Dermis lymphatic vessel endothelial cell (primary cell): ENCODE measurements at places on chromosomes 6 and 20. TPM values are rescaled to one million over a fixed set of nuclear protein-coding genes. Genes with fewer than 3 reads are reported as not detected.

Gene CUTA
- total RNA-seq: 51.8 and 59.5 TPM in 2 replicates

Gene SSTR4
- not detected in 2 replicates for total RNA-seq

Gene TP53TG5
- total RNA-seq: not detected in 2 replicates

Gene ATP6V1G2
- 0.11 and 0.17 TPM in 2 replicates for total RNA-seq

Gene SPEF1
- total RNA-seq: under 0.01 TPM in 1 of 2 replicates, not detected in the other

Gene PARD6B
- total RNA-seq: 0.11 and 0.26 TPM in 2 replicates

Gene ID4
- total RNA-seq: 0.17 and 0.76 TPM in 2 replicates

Gene GSTA2
- not detected in 2 replicates for total RNA-seq

Gene MACROD2
- total RNA-seq: 0.76 and 0.95 TPM in 2 replicates

Gene NR2E1
- total RNA-seq: not detected in 2 replicates

Gene PRL
- not detected in 2 replicates for total RNA-seq

Gene B3GAT2
- total RNA-seq: under 0.01 TPM in 1 of 2 replicates, not detected in the other

Gene LCA5
- total RNA-seq: 1.6 and 2.9 TPM in 2 replicates

Gene TRAPPC3L
- 0.11 and 0.34 TPM in 2 replicates for total RNA-seq

Gene MUC21
- not detected in 2 replicates for total RNA-seq

Gene BNIP5
- not detected in 2 replicates for total RNA-seq
